ENCODE measurements at places on chromosomes 11 and 22.

- DNase-seq = no peak
Observed at GRCh38 chr22:27517361-27518155, 284.0 kb downstream of the MN1 start.

DNA sequence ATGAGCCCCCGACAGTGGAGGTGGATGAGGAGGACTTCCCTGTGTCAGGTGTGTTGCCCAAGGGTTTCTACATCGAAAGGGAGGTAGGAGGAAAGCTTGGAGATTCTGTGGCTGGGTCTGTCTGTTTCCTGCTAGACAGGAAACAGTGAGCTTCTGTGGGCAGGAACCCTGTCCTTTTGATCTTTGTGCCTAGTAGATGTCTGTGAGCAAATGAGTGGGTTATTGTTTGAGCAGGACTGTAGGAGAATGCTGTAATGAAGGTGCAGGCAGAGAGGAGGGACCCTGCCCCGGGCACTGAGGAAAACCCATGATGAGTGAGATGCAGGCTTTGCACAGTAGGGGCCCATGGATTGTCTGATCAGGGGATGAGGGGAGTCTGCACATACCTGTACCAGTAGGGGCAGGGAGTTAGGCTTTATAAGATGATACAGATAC is 14.0 kb downstream of the USP35 start:
- peak; percentile 72 for DNase-seq

DNA sequence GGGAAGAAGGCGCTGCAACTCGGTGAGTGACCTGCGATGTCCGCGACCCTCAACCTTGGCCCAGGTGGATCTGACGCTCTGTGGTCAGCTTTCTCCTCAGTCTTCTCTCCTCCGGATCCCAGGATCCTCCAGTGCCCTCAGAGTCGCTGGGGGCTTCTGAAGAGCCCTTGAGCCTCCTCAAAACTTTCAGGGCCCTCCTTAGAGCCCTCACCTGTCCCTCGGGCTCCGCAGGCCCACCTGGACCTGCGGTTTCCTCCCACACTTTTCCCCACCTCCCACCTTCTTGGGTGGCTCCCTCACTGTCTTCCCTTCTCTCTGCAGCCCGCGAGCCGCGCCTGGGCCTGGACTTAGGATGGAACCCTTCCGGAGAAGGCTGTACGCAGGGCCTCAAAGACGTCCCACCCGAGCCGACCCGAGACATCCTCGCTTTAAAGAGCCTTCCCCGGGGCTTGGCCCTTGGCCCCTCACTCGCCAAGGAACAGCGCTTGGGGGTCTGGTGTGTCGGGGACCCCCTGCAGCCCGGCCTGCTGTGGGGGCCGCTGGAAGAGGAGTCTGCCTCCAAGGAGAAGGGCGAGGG is 335 bp downstream of the ZNF408 start:
- DNase-seq = no peak

- DNase-seq = no peak
Observed at GRCh38 chr11:124877910-124878758, 12.9 kb downstream of the ROBO3 start.

DNA sequence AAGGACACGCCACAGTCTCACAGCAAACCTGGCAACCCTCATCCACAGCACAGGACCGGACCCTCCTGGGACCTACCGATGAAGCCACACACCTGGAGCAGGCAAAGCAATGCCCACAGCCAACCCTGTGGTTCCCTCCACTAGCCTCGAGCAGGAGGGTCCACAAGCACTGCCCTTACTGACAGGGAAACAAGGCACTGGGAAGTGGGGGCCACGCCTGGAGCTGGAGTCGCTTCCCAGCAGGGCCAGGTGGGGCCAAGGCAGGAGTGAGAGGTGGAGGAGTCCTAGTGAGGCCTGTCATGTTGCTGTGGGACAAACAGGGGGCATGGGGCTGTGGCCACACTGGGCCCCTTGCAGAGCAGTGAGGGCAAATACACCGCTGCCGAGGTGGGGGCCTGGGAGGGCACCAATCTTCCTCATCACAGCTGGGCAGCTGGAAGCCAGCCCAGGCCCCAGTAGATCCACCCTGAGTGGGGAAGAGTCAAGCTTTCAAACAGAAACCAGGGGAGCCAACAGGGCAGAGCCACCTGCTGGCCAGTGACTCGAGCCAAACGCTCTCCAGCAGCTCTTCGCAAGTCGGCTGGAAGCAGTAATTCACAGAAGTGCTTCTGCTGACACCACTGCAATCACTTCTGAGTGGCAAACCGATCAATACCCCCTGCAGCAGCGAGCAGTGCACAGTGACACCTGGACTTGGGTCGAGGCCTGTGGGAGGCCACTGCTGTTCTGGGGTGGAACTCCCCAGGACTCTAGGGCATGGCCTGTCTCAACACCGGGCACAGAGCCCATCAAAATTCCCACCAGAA is 13.7 kb downstream of the SULT4A1 start:
- no peak for DNase-seq

- no peak for DNase-seq
Observed at GRCh38 chr22:27895600-27895999, 23.5 kb downstream of the PITPNB start.

- DNase-seq = peak; percentile 71
Observed at GRCh38 chr11:64743591-64744543, at the start of gene RASGRP2. TSS of gene RASGRP2 (minus strand) at chr11:64744142. CDS start at chr11:64742866, 1,276 bp downstream.

GRCh38 chr22:50694766-50695420 is 22.3 kb downstream of the SHANK3 start:
- no peak for DNase-seq

GRCh38 chr22:37101311-37102066 is 8.0 kb downstream of the TMPRSS6 start:
- DNase-seq = no peak

DNA sequence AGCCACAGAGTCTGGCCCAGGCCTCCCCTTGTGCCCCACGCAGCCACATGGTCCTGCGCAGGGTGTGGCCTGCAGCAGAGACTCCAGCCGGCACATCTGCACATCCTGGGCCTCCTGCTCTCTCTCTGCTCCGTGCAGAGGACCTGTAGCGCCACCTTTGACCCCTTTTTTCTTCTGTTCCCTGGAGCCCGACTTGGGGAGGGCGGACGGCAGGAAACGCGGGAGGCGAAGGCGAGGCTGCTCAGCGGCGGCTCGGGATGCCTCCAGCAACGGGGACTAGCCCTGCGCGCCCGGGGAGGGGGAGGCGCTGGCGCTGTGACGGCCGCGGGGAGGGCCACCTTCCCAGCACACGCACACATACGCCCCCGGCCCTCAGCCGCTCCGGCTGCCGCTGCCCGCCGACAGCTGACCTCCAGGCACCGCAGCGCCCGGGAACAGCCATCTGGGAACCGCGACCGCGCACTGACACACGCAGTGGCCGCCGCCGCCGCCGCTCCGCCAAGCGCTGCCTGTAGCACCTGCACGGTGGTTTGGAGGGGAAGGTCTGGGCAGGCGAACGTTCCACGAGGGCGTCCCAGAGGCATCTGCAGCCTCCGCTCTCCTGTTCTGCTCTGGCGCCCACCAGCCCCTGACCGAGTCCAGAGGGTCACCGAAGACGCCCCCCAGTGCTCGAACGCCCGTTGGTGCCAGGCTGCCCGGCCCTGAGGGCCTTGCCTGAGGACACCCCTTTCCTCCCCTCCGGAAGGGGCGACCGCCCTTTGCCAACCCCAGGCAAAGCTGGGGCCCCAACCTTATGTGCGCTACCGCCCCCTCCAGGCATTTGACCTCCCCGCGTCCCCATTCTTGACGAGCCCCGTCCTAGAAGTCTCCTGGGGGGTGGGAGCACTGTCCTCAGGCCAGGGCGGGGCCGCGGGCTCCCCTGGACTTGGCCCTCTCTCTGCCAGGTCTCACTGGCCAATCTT is 16.9 kb upstream of the C22orf42 start:
- DNase-seq = no peak

DNA sequence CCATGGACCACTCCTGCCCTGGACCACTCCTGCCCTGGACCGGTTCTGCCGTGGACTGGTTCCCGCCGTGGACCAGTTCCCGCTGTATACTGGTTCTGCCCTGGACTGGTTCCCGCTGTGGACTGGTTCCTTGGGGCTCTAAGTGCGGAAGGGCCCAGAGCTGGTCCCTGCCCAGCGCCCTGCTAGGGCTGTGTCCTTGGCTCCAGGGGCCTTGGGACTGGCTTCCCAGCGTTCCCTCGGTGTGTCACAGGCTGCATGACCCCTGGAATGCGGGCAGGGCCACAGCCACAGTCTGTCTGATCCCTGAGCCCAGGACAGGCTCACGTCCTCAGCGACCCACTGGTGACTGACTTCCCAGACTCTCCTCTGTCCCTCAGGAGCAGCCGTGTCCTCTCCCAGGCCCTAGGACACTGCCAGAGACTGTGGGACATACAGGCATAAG is 412.2 kb downstream of the TBC1D22A start:
- DNase-seq = no peak

DNA sequence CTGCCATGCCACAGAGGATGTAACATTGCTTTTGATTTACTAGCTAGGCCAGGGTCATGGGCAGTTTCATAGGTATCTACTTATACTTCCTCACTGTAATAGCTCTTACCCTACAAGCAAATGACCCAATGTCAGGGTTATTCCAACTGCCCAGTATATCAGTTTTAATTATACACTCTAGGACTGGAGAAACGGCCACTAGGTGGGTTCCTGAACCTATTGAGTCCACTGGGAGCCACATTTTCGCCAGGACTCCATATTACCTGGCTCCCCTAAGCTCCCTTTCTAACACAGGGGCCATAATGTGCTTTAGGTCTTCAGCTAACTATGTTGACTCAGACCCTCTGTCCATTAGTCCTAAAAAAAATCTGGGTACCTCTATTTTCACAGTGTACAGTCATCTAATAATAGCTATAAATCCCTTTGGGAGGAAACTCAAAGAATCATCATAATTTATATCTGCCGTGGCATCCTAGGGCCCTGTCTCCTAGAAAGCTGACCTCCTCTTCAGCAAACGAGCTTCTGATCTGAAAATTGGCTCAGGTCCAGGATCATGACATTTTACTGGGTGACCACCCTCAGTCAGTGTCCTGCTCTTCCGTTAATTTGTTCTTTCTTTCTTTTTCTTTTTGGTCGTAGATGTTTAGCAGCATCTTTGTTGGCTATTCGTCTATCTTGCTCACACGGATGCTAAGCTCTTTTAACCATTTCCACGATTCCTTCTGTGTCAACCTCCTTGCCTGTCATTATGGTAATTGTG is 244.3 kb downstream of the FAM76B start:
- no peak for DNase-seq

- no peak for DNase-seq
Observed at GRCh38 chr11:121722431-121723245, 269.9 kb upstream of the SORL1-AS1 start.

- DNase-seq = no peak
Observed at GRCh38 chr11:8059571-8060011, 21.4 kb upstream of the TUB start.

DNA sequence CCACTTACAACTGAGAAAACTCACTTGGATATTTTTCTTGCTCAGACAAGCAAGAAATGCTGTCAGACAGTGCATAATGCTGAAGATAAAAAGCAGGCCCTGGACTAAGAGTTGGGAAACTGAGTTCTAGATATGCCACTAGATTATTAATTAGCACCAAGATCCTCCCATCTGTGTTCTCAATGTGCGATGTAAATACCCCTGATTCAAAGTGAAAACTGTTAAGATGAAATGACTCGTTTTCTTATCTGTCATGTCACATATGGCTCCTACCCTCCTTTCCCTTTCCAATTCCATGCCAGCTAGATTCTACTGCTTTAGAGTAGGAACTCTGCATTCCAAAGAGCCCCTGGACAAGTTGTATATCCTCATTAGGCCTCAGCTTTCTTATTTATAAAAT is 88.9 kb upstream of the CLNS1A start:
- DNase-seq = no peak

- no peak for DNase-seq
Observed at GRCh38 chr11:12494699-12495098, 117.3 kb downstream of the PARVA start.

- no peak for DNase-seq
Observed at GRCh38 chr11:75893251-75893650, 78.2 kb downstream of the UVRAG start.

GRCh38 chr22:48753381-48753730 is 1074.3 kb downstream of the BRD1 start:
- DNase-seq = no peak

DNA sequence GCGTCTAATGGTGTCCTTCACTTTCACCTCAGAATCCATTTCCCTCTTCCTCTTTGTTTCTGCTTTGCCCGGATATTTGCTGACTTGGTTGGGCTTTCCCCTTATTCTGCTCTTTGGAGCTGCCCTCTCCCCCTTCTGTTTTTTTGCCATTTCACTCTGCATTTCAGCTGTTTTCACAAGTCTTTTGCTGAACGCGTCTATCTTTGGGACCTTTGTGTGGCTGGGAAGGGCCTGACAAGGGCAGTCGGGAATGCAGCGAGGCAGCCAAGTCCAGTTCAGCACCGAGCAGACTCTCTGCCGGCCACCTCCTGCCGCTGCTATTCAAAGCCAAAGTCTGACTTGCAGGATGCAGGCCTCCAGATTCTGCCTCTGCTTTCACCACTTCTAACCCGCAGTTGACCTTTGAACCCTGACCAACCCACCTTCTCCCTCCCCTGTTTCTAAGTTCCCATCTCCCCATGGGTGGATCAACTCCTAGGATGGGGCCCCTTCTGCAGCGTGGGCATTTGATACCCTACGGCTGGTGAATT is 38.2 kb downstream of the FEZ1 start:
- no peak for DNase-seq

DNA sequence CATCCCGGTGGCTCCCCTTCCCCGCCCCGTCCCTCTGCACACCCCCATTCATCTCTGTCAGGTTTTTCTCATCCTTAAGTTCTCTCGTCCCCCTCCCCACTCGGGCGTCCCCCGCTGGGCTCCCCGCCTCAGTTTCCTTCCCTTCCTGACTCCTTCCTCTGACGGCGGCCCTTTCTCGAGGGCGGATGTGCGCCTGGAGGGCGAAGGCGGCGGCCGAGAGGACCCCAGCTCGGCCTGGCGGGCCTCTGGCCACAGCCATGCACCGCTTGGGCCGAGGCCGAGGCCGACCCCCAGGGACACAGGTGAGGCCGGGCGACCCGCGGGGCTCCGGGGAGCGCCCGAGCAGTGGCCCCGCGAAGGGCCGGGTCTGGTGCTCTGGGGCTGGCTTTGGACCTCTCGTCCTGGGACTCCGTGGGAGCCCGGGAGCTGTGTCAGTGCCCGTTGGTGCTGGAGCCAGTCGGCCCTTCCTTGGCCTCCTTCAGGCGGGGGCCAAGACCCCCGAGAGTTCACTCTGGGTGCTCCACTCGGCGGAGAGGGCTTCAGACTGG is 2.9 kb downstream of the PHLDB1 start:
- no peak for DNase-seq

DNA sequence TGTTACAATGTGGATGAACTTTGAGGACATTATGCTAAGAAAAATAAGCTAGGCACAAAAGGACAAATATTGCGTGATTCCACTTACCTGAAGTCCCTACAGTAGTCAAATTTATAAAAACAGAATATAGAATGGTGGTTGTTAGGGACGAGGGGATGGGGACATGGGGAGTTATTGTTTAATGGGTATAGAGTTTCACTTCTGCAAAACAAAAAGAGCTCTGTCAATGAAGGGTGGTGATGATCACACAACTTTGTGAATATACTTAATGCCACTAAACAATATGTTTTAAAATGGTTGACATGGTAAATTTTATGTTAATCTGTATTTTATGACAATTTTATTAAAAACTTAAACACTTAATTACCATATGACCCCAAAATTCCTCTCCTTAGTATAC is 26.1 kb downstream of the INTS4 start:
- DNase-seq = no peak

- no peak for DNase-seq
Observed at GRCh38 chr11:34653851-34654482, 33.1 kb downstream of the EHF start.

GRCh38 chr11:119432484-119433357 is 9.7 kb upstream of the THY1 start:
- no peak for DNase-seq

Data from T-helper 22 cell (primary cell).